CD4-positive, CD25-positive, alpha-beta regulatory T cell (primary cell): ENCODE measurements at places on chromosomes 2 and 18. TPM values are rescaled to one million over a fixed set of nuclear protein-coding genes. Genes with fewer than 3 reads are reported as not detected.

GRCh38 chr2:100623033-100623715 lies 60.4 kb downstream of the PDCL3 start:
- no peak for DNase-seq
- H3K27ac ChIP-seq, result no peak overlapping the region
- H3K4me3 ChIP-seq, result no peak overlapping the region
- H3K36me3 ChIP-seq, result no peaks in the 10 kb centered on the region
- H3K27me3 ChIP-seq, result no peaks in the 10 kb centered on the region
- H3K4me1 ChIP-seq, result peaks cover 5% of the 10 kb centered on the region

CERKL gene
- not detected for total RNA-seq

LCT gene
- not detected for total RNA-seq

GPBAR1 gene
- total RNA-seq, result 1.2 TPM

DNA sequence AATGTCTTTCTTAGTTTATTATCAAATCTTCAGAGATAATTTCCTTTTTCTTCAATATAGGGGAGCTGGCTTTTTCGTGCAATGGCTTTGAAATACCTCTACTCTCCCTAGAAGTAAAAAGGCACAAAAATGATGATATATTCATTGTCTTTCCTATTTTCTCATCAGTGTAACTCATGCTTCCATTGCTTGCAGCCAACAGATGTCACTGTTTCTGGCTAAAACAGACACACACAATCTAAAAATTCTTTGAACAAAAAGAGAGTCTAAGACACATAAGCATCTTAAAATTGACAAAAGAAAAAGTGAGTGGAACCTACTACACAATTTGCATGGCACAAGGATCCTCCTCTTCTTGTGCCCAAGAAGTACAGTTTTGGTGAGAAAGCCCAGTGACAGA lies 448.7 kb upstream of the VRK2 start:
- H3K27me3 ChIP-seq, result no peaks in the 10 kb centered on the region
- no peak overlapping the region for H3K27ac ChIP-seq
- no peaks in the 10 kb centered on the region for H3K36me3 ChIP-seq
- no peak overlapping the region for H3K4me3 ChIP-seq
- no peak for DNase-seq
- no peaks in the 10 kb centered on the region for H3K4me1 ChIP-seq

GRCh38 chr2:228556717-228557116 lies 375.2 kb upstream of the SPHKAP start:
- no peaks in the 10 kb centered on the region for H3K27me3 ChIP-seq
- no peak overlapping the region for H3K4me3 ChIP-seq
- no peak overlapping the region for H3K27ac ChIP-seq
- H3K4me1 ChIP-seq, result no peaks in the 10 kb centered on the region
- no peaks in the 10 kb centered on the region for H3K36me3 ChIP-seq

VWC2L gene
- total RNA-seq, result not detected
